ENCODE measurements at places on chromosomes 6 and 20. TPM values are rescaled to one million over a fixed set of nuclear protein-coding genes. Genes with fewer than 3 reads are reported as not detected.
A peak's percentile ranks its signal among the peaks of the same experiment; 100 is the strongest.

GRCh38 chr20:21670981-21671380, 34.5 kb upstream of the PAX1 start:
- DNase-seq, result no peak

- DNase-seq, result no peak
These were observed 91.0 kb downstream of the BCKDHB start for GRCh38 chr6:80197474-80197873.

GRCh38 chr6:47098570-47098993, 56.5 kb upstream of the ADGRF1 start:
- DNase-seq, result peak; percentile 13

BMP5 gene
- 0.26 TPM for polyA plus RNA-seq

DNA sequence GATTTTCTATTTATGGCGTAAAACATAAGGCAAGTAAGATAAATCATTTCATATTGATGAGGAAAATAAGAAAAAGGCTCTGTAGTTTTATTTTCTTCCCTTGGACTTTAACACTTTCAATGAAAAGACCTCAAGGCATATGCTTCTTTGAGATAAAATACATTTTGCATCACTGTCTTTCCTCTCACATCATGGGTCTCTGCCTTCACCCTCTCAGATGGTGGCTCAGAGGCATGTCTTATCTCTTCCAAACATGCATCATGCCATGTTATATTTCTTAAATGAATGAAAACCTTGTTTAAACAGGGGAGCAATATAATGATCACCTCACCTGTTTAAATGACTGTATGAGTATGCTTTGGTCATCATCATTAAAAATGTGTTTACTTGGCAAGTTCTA, 59.3 kb downstream of the PRL start:
- DNase-seq, result no peak

EYA4 gene
- polyA plus RNA-seq, result 30.9 TPM

All from AG04450 (cell line).